Activated gamma-delta T cell treated with anti-CD3 and anti-CD28 coated beads, Interleukin-2, amount 50 U/mL, for 16 hours (primary cell): ENCODE measurements at places on chromosomes 3 and 15.

GRCh38 chr3:187798531-187799530, 53.6 kb upstream of the BCL6 start:
- no peak for DNase-seq

GRCh38 chr3:47910777-47911440, 105.3 kb downstream of the MAP4 start:
- no peak for DNase-seq

DNA sequence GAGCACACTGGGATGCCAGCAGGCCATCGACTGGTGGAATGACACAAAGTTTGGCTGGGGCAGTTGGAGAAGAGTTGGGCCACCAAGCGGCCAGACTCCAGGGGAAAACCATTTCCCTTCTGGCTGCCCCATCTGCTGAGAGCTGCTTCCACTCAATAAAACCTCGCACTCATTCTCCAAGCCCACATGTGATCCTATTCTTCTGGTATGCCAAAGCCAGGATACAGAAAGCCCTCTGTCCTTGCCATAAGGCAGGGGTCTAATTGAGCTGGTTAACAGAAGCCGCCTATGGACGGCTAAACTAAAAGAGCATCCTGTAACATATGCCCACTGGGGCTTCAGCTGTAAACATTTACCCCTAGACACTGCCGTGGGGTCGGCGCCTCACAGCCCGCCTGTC, 55.1 kb downstream of the NKIRAS1 start:
- no peak for DNase-seq

GRCh38 chr3:127709320-127710060, 36.7 kb downstream of the ABTB1 start:
- DNase-seq, result no peak

DNA sequence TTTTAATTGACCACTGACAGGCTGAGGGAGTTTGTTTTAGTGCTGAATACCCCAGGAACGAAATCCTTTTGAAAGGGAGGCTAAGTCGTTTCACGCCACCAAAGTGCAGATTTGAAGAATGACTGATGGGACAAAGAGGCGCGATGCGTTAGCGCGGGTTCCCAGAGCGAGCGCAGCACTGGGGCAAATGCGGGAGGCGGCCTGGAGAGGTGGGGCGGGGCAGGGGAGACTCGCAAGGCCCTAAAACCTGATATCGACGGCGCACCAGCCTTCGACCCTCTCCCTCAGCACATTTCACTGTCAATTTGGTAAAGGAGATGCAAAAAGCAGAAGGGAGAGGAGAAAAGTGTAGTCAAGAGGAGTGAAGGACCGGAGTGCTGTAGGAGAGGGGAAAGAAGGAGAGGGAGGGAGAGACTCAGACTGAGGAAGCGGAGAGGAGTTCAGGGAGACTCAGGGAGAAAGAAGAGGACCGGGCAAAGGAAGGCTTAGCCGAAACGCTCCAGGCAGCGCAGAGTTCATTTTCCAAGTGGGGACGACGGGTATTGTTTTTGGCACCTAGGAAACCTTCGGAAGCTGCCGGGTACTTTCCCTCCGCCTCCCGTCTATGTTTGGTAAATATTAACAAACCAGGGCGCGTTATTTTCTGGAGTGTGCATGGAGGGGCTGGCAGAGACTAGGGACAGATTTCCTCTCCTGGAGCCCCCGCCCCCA, 3.8 kb upstream of the FOXB1 start:
- no peak for DNase-seq

GRCh38 chr3:40120806-40121205, 188.7 kb upstream of the EIF1B start:
- DNase-seq, result no peak

- DNase-seq, result peak; percentile 21
Measured at GRCh38 chr3:132417695-132418411, 551 bp downstream of the DNAJC13 start.

GRCh38 chr3:64178419-64178818, 46.8 kb downstream of the PRICKLE2 start:
- DNase-seq, result no peak

DNA sequence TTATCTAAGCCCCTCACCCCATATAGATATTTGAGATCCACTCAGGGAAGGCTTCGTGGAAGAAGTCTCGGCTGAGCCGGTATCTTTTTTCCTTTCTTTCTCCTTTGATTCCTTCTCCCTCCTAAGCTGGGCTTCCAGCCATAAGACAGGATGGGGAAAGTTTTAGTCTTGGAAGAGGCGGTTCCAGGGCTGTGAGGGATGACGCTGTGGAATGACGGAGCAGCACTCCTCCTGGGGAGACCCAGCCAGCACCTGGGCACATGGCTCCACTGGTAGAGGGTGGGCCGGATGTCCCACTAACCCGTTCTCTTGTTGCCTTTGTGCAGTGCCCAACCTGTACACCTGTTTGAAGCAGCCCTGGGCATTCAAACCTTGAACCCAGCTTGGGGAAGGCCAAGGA, 43.2 kb upstream of the FAM107A start:
- no peak for DNase-seq

GRCh38 chr15:31316135-31316795, 10.4 kb upstream of the KLF13 start:
- no peak for DNase-seq

- no peak for DNase-seq
Measured at GRCh38 chr3:111714305-111714704, 119.2 kb upstream of the ZBED2 start.

GRCh38 chr3:167120828-167121227, 259.3 kb downstream of the ZBBX start:
- DNase-seq, result no peak

DNA sequence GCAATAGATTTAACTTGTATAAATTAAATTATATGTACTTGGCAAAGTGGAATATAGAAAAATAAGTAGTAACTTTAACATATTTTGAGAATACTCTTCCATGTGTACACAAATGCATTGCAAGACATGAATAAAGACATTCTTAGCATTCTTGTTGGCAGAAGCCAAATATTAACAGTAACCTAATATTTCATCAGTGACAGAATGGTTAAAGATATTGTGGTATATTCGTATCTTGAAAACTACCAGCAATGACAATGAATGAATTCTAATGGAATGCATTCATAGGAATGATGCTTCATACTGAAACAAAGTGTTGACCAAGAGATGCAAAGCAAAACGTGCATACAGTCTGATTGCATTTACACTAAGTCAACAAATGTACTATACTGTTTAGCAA, 524.7 kb downstream of the GRM7 start:
- DNase-seq, result no peak

DNA sequence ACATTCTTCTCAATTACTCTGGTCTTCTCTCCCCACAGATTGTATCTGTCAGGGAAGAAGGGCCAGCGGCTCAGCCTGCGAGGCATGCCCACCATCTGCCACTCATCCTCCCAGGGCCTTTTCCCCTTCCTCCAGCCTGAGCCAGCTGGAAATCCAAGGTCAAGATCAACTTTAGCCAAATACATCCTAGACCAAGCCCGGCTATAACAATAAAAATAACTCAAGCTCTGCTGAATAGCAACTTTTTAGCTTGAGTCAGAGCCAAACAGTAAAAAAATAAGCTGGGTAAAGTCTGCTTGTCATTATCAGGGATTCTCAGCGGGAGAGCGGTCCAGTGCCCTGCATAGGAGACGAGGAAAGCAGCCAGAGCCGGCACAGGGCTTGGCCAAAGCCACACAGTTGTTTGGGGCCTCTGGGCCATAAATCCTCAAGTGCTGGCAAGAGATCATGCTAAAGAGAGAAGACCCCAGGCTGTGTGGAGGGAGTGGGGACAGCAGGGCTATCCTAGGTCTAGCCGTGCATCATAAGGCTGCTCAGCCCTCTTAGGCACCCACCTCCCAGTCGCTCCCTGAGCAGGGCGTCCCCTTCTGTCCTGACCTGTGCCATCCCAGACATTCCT, 76.2 kb upstream of the HERC1 start:
- no peak for DNase-seq

DNA sequence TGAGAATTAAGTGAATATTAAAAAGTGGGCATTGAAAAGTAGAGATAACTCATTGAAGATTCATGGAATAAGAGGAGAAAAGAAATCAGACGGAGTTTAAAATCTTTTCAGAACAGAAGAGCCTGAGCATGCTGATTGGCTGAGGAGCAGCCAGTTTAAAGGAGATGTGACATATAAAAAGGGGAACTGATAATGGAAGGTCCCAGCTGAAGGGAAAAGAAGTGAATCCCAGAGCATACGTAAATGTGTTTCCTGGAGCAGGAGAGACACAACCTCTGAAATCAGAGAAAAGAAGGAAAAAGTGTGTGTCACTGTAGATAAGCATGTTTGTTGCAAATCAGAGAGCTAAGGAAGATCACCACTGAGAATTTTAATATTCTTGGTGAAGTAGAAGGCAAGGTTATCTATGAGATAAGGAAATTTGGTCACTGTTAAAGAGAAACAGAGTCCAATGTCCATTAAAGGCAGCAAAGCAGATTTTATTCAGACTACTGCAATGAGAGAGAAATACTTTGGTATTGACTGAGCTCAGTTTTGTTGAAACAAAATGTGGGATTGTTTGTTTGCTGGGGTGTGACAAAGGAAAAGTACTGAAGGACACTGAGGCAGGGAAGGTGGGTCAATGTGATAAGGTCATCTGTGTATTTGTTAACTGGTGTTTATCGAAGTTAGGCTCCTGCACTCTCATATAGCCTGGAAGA, 84.6 kb upstream of the WDR72 start:
- DNase-seq, result no peak

DNA sequence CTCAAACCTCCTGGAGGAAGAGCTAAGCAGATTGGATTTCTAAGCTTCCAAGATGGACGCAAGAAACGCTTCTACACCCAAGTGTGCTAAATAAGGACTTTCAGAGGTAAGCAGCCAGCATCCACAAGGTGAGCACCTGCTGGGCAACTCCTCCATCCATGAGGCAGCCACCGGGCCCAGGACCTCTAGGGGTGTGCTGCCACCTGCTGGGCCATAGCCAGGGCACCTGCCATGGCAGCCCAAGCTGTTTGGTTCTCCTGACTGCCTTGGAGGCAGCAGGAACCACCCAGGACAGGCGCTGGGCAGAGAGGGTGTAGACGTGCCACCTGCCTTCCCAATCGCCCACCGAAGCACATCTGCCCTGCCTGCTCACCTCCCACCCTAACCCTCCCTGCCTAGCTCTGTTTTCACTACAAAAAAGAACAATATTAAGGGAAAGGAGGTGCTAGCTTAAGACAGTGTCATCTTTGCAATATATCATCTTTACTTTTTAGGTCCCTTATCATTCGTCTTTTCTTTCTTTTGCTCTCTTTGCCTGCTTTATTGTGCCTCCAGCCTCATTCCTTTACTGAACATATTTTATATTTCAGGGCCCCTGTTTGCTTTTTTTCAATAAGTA, 12.9 kb downstream of the C15orf62 start:
- peak; percentile 65 for DNase-seq

- DNase-seq, result no peak
Measured at GRCh38 chr3:27930052-27930602, 208.0 kb upstream of the EOMES start.

DNA sequence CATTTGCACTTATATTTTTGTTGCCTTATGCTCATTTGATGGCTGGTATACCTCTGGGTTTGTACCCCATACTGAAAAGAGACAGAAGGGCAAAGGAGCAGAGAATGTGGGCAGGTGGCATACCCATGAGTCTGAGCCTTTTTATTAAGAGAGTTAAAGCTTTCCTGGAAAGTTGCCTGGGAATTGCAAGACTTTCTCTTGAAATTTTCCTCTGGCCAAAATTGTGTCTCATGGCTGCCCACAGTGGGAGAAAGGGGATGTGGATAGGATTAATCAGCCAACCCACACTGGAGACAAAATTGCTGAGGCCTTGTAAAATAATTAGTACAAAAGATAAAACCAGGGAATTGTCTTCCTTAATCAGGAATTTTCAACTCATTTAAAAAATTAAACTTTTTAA, 8.2 kb upstream of the NMD3 start:
- DNase-seq, result no peak

DNA sequence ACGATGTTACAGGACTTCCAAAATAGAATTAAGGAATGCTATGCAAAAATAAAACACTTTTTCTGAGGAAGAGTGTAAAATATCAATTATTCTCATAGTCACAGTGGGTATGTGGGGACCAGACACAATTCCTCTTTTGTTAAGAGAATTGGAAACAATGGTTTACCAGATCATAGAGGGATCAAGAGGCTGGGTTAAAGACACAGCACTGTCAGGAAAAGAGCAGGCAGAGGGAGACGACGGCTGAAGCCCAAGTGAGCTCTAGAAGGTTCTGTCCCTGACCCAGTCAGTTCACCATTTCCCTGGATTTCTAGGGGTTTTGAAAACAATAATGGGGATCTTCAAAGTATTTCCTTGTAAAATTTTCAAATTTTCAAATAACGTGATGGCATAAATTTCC, 54.0 kb upstream of the POLR2M start:
- no peak for DNase-seq

DNA sequence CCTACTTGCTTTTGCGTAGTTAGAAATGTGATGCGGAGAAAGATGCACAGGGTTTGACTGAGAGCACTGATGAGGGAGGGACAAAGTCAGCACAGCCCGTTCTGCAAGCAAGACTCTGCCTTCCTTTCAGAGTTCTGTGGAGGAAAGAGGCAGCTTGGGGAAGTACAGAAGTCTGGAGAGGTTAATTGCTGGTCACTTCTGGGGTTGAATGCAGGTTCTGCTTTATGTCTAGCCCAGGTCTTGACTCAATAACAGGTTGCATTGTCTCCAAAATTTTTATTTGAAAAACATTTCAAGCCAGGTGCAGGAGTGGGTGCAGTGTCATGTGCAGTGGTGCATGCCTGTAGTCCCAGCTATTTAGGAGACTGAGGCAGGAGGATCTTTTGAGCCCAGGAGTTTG, 461.7 kb downstream of the NR2F2 start:
- DNase-seq, result no peak

- no peak for DNase-seq
Measured at GRCh38 chr15:100254285-100254684, 87.5 kb downstream of the ADAMTS17 start.

- no peak for DNase-seq
Measured at GRCh38 chr15:80160570-80161156, 7.9 kb downstream of the FAH start.

DNA sequence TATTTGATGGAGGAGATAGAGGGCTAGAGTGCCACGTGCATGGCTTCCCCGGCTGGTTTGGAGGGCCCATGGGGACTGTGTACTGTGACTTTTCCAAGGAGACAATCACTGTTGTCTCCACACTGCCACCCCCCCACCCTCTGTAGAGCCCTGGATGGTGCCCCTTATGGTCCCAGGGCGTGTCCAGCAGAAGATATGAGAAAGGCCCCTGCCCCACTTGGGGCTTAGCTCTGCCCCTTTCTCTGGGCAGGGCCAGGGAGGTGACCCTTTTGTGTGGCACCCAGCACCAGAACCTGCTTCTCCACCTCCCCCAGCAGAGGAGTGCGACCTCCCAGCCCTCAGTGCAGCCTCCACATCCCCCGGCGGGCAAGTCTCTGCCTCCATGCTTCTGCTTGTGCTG, 32.1 kb downstream of the SPSB4 start:
- DNase-seq, result no peak

GRCh38 chr3:155639462-155640055, 105.3 kb downstream of the PLCH1 start:
- DNase-seq, result no peak

- DNase-seq, result no peak
Measured at GRCh38 chr15:83919978-83920510, 266.1 kb downstream of the ADAMTSL3 start.

DNA sequence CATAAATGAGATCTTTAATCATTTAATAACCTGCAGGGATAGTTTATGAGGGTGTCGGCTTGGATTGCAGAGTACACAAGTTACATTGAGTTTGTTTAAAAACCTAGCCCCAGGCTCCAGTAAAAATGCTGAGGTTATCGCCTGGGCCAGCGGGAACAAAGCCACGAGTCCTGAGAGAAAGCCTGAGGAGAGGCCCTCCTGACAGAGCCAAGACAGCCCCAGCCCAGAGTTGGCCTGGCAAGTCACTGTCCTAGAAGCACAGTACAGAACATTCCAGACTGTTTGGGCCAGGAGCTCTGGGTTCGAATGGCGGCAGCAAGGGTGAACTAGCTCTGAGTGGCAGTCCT, 32.4 kb downstream of the SEC61A1 start:
- DNase-seq, result no peak
